ENCODE measurements at places on chromosomes 12 and 14.

GRCh38 chr14:91272341-91273272 is 28.1 kb upstream of the GPR68 start:
- peak; percentile 28 for DNase-seq

GRCh38 chr12:99618657-99619056 is 28.9 kb upstream of the GARIN6 start:
- DNase-seq: no peak

DNA sequence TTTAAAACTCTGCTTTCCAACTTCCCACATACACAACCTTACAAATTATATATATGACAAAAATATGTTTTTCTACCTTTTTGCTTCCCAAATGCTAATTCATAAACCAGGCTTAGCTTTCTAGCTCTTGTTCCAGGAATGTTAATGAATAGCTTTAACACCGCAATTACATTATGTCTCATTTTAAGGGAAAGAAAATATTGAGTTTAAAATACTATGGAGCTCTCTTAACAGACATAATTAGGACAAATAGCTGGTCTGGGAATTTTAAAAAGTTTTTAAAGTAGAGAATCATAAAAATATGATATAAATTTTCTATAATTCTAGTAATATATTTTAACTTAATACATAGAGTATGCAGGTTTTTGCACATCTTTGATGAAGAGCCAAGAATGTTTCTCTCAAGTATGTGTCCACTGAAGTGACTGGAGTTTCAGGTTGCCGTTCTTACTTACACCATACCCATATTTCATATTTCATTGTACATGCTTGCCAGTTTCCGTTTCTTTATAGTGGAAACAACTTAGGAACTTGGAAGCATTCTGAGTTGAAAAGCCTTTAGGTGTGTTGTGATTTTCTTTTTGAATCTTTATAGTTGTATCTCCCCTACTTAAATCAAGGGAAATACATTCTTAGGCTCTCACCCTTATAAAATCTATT is 90.6 kb upstream of the SLCO1C1 start:
- no peak for DNase-seq

DNA sequence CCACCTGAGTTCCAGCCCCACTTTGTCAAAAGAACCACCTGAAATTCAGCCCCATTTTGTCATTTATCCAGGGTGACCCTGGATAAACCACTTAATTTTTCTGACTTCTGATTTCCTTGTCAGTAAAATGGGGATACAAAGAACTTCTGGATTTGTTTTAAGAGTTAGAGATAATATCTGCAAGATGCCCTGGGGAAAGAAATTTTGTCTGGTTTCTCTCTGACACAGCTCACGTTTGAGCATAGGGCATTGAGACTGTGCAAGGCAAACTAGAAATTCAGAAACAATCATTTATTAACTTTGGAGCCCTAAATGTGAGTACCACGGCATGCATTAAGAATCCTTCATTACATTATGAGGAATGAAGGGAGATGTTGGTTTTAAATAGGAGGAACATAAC is 37.2 kb downstream of the TMTC2 start:
- no peak for DNase-seq

DNA sequence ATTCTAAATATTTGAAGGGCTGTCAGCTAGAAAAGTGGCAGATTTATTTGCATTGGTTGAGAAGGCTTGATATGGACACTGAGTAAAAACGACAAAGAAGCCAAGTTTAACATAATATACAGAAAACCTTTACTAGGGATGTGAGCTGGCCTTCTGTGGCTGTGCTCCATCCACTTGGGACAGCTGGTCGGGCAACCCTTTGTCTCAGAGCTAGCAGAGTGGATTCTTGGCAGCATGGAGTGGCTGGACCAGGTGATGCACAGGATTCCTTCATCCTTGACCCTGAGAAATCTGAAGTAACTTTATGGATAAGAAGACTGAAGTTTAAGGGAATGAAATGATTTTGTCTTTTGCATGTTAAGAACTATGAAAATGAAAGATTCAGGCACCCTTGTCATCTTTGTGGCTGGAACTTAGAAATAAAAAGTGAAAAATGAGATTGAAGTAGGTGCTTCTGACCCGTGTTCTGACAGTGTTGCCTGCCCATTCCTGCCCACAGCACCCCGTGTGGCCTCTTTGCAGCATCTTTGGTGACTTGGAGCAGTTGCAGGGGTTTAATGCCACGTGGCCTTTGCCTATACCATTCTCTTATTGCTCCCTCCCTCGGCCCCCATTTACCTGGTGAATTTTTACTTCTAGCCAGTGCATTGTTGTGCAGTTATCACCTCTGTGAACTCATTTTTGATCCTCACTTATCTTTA is 32.6 kb downstream of the PELI2 start:
- no peak for DNase-seq

GRCh38 chr12:123032736-123033391 is 52.4 kb downstream of the ARL6IP4 start:
- no peak for DNase-seq

- DNase-seq: no peak
Observed at GRCh38 chr12:115737895-115738294, 539.6 kb downstream of the MED13L start.

- DNase-seq: peak; percentile 7
Observed at GRCh38 chr12:91180582-91181395, 1.8 kb downstream of the DCN start.

DNA sequence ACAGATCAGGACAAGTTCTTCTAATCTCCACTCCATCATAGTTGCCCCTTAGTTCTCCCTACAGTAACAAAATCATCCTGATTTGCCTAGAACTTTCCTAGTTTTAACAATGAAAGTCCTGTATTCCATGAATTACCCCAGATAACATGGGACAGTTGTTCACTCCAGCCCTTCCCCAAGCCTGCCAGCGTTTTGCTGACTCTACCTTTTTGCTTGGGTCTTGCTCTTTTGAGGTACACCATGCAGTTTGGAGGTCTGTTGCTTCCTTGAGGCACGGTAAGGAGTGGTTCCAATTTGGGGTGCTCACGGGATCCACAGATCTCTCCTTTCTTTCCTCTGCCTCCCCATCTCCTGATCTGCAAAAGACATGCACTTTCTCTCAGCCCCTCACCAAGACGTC is 61.6 kb upstream of the DYRK2 start:
- no peak for DNase-seq

DNA sequence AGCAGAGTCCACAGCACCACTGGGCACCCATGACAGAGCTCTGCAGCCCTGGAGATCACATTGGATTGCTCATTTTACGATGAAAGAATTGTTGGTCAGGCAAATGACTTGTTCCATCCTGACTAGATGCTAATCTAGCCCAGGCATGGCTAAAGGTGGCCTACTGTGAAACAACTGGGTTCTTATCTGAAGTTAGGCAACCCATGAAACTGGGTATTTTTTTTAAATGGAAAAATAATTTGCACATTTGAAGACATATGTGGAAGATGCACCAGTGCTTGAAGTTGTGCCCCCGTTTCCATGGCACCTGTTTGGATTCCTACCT is 8.3 kb downstream of the PYGL start:
- no peak for DNase-seq

- no peak for DNase-seq
Observed at GRCh38 chr14:94239406-94239805, 53.7 kb downstream of the SERPINA10 start.

DNA sequence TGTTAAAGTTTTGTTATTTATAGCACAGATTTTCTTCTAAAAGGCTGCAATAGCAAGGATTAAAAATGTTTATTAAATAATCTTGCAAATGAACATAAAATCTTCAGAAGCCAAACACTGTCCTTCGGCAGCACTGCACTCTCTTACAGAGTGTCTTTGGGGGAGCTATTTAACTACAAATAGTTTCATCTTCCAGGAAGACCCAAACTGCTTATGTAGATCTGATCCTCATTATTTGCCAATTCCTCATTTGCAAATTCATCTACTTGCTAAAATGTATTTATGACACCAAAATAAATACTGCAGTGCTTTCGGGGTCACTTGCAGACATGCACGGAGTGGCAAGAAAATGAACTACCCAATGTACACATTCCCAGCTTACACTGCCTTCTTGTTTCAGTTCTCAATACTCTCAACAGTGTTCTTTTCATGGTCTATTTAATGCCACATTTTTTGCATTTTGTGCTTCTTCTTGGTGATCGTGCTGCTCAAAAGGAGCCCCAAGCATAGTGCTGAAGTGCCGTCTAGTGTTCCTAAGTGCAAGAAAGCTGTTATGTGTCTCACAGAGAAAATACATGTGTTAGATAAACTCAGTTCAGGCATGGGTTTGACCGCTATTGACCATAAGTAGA is 128.1 kb downstream of the PRKD1 start:
- no peak for DNase-seq

GRCh38 chr12:48572326-48572725 is 2.5 kb upstream of the LALBA start:
- no peak for DNase-seq

- no peak for DNase-seq
Observed at GRCh38 chr12:64218597-64218996, 3.5 kb downstream of the KICS2 start.

DNA sequence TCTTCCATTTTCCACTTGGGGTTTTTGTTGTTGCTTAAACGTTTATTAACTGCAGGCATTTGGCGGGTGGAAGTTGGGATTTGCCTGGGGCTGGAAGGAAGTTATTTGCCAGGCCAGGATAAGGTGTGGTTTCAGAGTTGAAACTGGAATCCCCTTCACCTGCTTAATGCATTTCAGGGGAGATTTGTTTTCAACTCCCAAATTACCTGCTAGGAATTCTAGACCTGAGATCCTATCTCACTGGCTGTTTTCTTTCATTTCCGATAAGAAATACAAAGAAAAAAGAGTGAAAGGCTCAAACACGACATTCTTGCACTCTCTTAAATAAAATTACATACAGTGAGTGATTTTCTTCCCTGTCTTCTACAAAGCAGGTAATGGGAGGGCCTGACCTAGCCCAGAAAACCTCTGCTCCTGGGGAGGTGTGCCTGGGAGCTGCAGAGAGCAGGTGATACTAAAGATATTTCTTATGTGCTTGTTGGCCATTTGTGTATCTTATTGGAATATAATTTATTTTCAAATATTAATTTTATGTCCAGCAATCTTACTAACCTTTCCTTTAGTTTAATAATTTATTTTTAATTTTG is 278.2 kb downstream of the ZFP36L1 start:
- no peak for DNase-seq

DNA sequence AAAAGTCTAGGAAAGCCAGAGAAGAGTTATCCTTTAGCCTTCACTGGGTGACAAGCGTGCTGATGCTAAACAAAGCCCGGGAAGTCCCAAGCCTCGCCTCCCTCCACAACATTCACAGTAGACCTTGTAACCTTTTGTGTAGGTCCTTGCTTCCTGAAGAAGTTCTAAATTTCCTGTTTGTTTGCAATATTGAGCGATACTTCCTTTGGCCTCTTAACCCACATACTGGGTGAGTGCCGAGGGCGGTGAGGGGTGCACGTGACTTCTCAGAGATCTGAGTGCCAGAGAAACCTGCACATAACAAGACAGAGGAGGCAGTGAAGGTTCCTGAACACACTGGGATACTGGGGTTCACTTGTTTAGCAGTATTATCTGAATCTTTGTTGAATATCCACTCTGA is 134.3 kb downstream of the PLXNC1 start:
- no peak for DNase-seq

DNA sequence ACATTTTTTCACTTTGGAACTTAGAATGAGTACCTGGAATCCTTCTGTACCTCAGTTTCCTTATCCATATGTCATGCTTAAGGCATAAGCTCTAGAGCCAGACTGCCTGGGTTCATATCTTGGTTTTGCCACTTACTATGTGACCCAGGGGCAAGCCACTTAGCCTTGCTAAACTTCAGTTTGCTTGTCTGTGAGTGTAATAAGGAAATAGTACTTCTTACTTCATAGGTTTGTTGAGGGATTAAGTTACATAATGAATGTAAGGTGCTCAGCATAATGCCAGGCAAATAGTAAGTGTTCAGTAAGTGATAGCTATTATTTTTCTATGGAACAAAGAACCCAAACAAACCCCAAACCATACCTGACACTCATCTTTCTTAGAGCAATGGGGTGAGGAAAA is 225.1 kb downstream of the BCAT1 start:
- DNase-seq: no peak

DNA sequence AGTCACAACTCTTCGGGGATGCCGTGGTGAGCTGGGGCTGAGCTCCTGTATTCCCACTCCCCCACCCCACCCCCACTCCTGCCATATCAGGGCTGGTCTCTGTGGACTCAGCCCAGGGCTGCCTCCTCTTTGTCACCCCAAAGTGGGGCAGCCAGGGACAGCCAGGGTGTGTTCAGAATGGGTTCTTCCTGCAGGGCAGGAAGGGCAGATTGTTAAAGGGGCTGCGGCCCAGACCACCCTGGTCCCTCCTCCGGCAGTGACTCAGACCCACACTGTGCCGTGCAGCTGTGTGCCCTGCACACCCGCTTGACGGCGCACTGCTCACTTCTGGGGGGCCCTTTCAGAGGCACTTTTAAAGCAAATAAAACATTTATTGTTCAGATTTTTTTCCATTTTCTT is 9.3 kb downstream of the SLC48A1 start:
- no peak for DNase-seq

- DNase-seq: no peak
Observed at GRCh38 chr12:96263449-96263902, 69.3 kb downstream of the ELK3 start.

- peak; percentile 44 for DNase-seq
Observed at GRCh38 chr14:53956427-53957201, at the start of gene BMP4. Gene BMP4, minus strand, starts transcription at chr14:53956825. Its CDS starts 4,603 bp downstream, at chr14:53952222.
